ENCODE measurements at places on chromosomes 1 and 21.

DNA sequence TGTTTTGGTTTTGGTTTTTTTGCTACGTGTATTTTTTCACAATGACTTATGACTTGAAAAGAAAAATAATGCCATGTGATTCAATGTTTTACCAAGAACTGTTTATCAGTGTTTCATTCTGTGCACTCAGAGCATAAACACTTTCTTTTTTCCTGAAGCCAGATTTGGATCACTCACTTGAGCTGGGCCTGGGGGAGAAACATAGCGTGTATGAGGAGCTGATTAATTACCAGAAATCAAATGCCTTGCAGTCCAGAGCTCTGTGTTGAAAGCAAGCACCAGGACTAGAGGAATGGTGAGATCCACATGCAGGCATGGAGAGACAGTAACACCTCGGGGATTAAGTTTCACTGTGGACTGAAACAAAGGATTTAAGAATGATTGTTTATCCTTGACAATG lies 642.1 kb upstream of the ADGRL2 start:
- peak; percentile 25 for DNase-seq

DNA sequence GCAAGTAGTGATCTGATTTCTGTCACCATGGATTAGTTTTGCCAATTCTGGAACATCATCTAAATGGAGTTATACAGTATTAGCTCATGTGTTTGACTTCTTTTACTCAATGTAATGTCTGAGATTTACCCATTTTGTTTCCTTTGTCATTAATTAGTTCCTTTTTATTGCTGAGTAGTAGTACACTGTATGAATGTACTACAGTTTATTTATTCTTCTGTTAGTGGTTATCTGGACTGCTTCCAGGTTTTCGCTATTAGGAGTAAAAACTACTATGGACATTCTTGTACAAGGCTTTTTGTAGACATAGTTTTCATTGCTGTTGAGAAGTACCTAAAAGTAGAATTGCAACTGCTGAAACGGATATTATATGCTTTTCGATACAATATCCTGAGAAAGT lies 14.1 kb downstream of the SUCO start:
- DNase-seq, result peak; percentile 44

DNA sequence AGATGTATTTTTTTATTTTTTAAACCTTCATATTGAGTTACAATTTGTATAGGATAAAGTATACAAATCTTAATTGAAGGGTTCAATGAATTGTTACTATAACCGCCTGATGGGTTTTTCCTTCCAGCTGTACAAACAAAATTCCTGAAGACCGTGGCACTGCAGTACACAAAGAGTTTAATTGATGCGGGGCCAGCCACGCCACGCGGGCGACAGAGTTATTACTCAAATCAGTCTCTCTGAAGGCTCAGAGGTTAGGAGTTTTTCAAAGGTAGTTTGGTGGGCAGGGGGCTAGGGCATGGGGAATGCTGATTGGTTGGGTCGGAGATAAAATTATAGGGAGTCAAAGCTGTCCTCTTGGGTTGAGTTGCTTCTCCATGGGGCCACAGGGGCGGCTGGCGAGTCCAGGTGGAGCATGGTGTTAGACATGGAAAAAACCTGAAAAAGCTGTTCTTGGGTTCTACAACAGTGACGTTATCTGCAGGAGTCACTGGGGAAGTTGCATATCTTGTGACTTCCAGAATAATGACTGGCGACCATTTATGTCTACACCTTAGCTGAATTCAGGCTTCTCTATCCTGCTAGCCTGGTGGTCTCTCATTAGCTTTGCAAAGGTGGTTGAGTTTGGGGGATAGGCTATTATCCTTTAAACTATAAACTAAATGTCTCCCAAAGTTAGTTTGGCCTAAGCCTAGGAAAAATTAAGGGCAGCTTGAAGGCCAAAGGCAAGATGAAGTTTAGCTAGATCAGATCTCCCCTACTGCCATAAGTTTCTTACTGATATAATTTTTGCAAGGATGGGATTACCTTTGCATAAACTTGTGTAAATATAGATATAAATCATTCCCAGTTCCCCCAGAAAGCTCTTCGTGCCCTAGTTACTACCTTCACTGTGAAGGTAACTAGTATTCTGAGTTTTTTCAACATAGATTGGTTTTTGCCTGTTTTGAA lies 13.0 kb upstream of the TMEM9 start:
- DNase-seq, result no peak

DNA sequence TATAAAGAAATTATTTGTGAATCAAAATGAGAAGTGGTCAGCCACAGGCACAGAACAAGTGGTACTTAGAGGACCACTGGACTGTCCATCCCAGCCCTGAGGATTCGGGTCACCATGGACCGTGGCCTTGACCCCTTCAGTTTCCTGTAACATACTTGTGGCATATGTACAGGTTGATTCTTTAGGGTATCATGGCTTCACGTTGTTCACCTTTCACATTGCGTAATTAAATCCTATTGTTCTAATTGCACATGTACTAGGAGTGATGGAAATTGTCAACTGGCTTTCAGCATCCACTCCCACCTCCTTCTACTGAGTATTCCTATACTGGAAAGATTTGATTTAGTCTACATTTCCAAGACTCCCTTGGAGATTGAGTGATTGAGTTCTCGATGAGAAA lies 148.3 kb upstream of the GJB5 start:
- DNase-seq, result no peak

- DNase-seq, result no peak
Measured at GRCh38 chr1:198493329-198493728, 47.2 kb downstream of the ATP6V1G3 start.

- no peak for DNase-seq
Measured at GRCh38 chr21:25908495-25908894, 173.7 kb downstream of the GABPA start.

GRCh38 chr1:86258101-86258500 lies 101.5 kb upstream of the COL24A1 start:
- DNase-seq, result peak; percentile 2

- no peak for DNase-seq
Measured at GRCh38 chr1:12081648-12082396, 18.7 kb downstream of the TNFRSF8 start.

DNA sequence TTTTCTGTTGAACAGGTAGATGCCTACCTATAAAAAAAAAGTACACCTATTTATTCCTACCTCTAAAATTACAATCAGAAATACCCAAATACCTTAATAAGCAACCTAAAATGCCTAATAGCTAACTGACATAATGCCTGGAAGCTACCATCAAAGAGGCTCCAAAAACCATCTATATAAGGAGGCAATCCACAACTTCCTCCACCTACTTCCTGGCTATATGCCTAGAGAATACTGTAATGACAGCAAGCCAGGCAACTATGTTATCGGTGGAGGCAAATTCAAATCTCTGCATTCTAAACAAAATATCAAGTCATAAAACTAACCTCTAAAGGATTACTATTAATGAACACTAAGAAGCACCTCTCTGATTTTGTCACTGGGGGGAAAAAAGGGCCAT lies 10.1 kb downstream of the ZNF644 start:
- DNase-seq, result peak; percentile 53

DNA sequence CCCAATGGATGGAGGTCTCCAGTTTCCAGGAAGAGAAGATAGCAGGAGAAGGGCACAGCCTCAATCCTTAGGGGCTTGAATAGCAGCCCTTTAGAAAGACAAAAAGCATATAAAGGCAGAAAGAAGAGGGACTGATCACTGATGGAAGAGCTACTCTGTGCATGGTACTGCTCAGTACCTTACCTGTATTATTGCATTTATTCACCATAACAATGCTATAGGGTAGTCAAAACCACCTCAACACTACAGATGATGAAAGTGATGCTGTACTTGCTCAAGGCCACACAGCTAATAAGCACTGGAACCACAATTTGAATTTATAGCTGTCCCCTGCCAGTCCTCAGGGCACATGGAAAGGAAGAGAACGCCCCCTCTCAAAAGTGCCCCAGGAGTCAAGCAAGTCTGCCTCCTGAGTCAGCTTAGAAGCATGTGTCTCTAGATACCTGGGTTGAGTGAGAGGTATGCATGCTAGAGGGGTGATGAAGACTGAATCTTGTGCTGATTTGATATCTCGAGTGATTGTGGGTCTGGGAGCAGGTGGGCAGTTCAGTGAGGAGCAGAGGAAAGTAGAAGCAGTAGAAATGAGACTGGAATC lies 13.6 kb downstream of the DDAH1 start:
- no peak for DNase-seq

DNA sequence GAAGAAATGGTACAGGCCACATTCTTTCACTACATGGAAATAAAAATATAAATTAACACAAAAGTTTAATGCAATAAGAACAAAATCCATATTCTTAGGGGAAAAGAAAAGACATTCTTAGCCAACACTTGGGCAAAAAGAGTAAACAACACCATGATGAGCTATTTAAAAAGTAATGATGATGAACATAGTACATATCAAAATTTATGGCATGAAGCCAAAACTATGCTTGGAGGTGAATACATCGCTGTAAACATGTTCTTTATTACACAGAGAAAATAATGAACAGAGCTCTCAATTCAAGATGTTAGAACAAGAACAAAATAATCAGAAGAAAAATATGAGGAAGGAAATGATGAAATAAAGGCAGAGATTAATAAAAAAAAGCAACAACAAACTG lies 158.2 kb downstream of the ZSCAN20 start:
- no peak for DNase-seq

GRCh38 chr1:181545395-181545794 lies 62.1 kb downstream of the CACNA1E start:
- DNase-seq, result no peak

- DNase-seq, result no peak
Measured at GRCh38 chr1:53076165-53076564, 14.2 kb downstream of the PODN start.

DNA sequence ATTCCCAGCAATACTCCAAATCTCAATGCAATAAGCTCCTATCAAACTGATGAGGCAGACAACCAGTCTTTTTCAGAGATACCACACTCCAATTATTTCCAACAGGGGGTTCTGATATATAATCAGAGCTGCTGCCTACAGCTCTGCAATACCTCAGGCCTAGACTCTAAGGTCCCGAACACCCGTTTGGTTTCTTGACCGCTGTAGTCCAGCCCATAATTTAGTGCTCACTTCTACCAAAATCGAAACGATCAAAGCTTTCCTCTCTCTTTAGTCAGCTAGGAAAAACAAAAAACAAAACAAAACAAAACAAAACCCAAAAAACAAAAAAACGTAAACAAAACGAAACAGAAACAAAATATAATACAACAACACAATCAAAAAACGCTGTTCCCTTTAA lies 453.0 kb downstream of the NEGR1 start:
- DNase-seq, result no peak

DNA sequence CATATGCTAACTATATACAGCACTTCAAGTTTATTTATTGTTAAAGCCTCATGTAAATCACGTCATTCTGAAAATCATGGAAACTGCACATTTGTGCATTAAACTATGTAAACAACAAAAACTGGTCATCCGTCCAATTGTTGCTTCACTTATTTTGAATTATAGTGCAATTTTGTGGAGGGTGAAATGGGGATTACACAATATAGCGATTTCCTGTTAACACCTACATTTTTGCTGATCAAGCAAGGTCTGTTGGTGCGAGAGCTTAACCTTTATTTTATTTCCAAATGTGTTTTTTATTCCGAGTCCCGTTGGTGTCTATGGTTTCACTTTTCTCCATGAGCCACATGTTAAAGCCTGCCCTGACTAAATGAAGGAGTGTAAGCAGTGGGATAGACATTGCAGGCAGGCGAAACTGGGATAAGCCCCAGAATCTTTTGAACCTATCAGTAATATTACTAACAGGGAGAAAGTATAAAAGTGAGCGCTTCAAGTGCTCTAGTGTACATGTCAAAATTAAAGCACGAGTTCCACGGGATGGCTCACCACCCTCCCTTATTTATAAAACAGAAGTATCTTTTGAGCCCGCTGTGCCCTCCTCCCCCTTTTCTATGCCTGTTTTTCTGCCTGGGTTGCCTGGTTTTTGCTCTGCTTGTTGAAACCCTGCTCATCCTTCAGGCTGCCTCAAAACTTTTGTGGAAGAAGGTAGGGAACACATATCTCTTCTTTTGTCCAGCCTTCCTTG lies 120.7 kb downstream of the NFIA start:
- DNase-seq, result peak; percentile 68

GRCh38 chr1:178543290-178543607 lies 30.3 kb downstream of the TEX35 start:
- no peak for DNase-seq

GRCh38 chr1:3351449-3352298 lies 102.8 kb upstream of the ARHGEF16 start:
- no peak for DNase-seq

DNA sequence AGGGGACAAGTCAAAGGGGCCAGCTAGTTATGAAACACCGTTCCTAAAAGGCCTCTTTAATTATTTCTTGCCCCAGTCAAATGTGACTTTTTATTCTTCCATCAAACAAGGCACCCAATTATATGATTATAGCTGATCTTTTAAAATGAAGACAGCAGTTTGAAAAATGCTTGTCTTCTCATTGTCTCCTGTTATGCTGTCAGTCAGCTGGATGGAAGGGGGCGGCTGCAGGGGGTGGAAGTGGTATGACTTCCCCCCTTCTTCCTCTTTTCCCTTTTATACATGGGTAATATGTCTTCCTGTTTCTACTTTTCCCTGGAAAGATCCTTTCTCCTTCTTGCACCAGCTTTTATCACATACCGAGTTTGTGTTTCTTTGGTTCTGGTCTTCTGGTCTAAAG lies 25.8 kb upstream of the KCNA10 start:
- no peak for DNase-seq

DNA sequence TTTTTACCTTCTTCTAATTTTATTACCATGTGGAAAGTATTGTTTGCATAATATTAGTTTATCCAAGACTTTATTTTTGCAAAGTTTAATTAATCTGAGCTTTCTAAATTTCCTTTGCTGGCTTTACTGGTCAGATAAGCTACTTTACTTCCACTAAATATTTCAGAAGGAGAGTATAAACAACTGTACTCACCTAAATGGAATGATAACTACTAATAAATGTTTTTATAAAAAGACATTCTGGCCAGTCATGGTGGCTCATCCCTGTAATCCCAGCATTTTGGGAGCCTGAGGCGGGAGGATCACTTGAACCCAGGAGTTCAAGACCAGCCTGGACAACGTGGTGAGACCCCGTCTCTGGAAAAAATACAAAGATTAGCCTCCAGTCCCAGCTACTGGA lies 36.0 kb downstream of the ATP8B2 start:
- DNase-seq, result no peak

DNA sequence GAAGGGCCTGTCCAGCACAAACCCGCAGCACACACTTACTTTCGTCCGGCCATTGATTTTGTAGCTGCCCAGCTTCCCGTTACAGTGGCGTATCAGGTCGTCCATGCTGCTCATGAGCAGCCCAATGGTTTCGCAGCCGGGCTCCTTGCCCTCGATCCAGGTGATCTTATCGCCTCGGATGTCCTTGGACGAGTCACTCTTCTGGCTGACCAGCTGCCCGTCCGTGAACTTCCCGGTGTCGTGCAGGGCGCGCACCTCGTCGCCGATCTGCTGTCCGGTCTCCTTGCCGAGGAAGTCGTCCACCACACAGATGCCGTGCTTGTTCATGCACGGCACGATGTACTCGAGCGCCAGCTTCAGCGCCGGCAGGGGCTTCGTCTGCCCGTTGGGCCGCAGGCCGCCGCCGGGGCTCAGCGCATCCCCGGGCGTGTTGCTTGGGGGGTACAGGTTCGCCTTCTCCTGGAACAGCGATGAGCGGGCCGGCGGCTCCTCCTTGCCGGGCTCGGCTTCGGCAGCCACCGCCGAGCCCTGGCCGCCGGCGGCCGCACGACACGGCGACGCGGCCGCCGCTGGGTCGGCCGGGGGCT lies 1.0 kb downstream of the EGLN1 start:
- DNase-seq, result peak; percentile 67
